Naive thymus-derived CD8-positive, alpha-beta T cell (primary cell): ENCODE measurements at places on chromosomes 2 and 18. TPM values are rescaled to one million over a fixed set of nuclear protein-coding genes. Genes with fewer than 3 reads are reported as not detected.

The HOXD4 gene
- not detected for total RNA-seq

The SRD5A2 gene
- not detected for total RNA-seq

The CD8B gene
- total RNA-seq = 456 TPM

The FZD7 gene
- 0.94 TPM for total RNA-seq

The IL36B gene
- not detected for total RNA-seq

The DSC3 gene
- total RNA-seq = not detected

The SERPINB11 gene
- total RNA-seq = not detected

The GPR17 gene
- not detected for total RNA-seq

The WDR35 gene
- total RNA-seq = 4.8 TPM

The DSG1 gene
- total RNA-seq = not detected

The GALNT1 gene
- total RNA-seq = 42.4 TPM

The ABCB11 gene
- total RNA-seq = not detected

The ACTG2 gene
- not detected for total RNA-seq

The PKDCC gene
- not detected for total RNA-seq

The SAG gene
- 1.2 TPM for total RNA-seq

The STEAP3 gene
- total RNA-seq = not detected

The TLX2 gene
- not detected for total RNA-seq

The CHRND gene
- not detected for total RNA-seq

The UGT1A9 gene
- total RNA-seq = not detected

The SCYGR6 gene
- not detected for total RNA-seq

The ANTXR1 gene
- total RNA-seq = 0.08 TPM

The AGXT gene
- total RNA-seq = not detected

The NCOA1 gene
- total RNA-seq = 44.8 TPM

The ITGA4 gene
- total RNA-seq = 206 TPM

The KLHL30 gene
- not detected for total RNA-seq

The LRP2 gene
- total RNA-seq = not detected

The GAL3ST2 gene
- not detected for total RNA-seq

The DCDC2C gene
- not detected for total RNA-seq

The ESCO1 gene
- total RNA-seq = 32.3 TPM

The FAM228A gene
- total RNA-seq = 1.2 TPM

The PAX8 gene
- 0.82 TPM for total RNA-seq

The GALNT13 gene
- not detected for total RNA-seq

The NGEF gene
- not detected for total RNA-seq

The CDKL4 gene
- not detected for total RNA-seq

The NLRC4 gene
- total RNA-seq = not detected

The SLC5A7 gene
- total RNA-seq = not detected

The PPP4R3B gene
- total RNA-seq = 117 TPM

The RUFY4 gene
- total RNA-seq = 1.5 TPM

The VWC2L gene
- not detected for total RNA-seq

The DSC2 gene
- not detected for total RNA-seq

The PTPRN gene
- total RNA-seq = not detected

The DPP10 gene
- not detected for total RNA-seq

The CAVIN2 gene
- total RNA-seq = not detected

The POTEC gene
- not detected for total RNA-seq

The ARHGAP28 gene
- not detected for total RNA-seq

The MYO5B gene
- not detected for total RNA-seq

The KLHL41 gene
- not detected for total RNA-seq

The PEX13 gene
- 26.8 TPM for total RNA-seq

The ZNF892 gene
- 4.0 TPM for total RNA-seq

The CFAP65 gene
- total RNA-seq = not detected
